ENCODE measurements at places on chromosomes 3 and 15. TPM values are rescaled to one million over a fixed set of nuclear protein-coding genes. Genes with fewer than 3 reads are reported as not detected.

Gene KNG1
- not detected for total RNA-seq

Gene CTDSPL
- total RNA-seq, result 6.3 TPM

DNA sequence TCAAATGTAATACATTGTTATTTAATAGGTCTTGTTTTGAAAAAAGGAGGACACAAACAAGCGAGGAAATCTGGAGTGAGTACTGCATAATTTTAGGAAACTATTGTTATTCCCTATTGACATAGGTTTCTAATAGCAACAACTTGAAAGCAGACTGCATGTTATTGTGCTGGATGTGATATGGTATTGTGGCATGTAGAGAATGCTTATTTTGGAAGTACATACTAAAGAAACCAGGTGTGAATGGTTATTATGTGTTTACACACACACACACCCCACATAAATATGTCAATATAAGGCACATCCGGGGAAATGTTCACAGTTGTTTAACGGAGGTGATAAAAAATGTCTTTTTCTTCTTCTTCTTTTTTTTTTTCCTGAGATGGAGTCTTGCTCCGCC lies 5.9 kb upstream of the MORF4L1 start:
- no peak overlapping the region for H3K27ac ChIP-seq
- H3K4me1 ChIP-seq, result peaks cover 12% of the 10 kb centered on the region
- no peaks in the 10 kb centered on the region for H3K36me3 ChIP-seq
- no peak overlapping the region for H3K4me3 ChIP-seq
- no peak for DNase-seq
- no peaks in the 10 kb centered on the region for H3K27me3 ChIP-seq

Gene TGM5
- total RNA-seq, result not detected

Gene PDCD6IP
- total RNA-seq, result 185 TPM

Data from activated T-cell treated with anti-CD3 and anti-CD28 coated beads, Interleukin-2, amount 50 U/mL, for 72 hours (primary cell).